CD4-positive, alpha-beta T cell treated with Interleukin-6 at 100 ng/mL for 8 hours (primary cell): ENCODE measurements at places on chromosomes 5 and 9.
A peak's percentile ranks its signal among the peaks of the same experiment; 100 is the strongest.

GRCh38 chr5:38051711-38052511 lies 206.4 kb upstream of the EGFLAM start:
- DNase-seq: no peak

DNA sequence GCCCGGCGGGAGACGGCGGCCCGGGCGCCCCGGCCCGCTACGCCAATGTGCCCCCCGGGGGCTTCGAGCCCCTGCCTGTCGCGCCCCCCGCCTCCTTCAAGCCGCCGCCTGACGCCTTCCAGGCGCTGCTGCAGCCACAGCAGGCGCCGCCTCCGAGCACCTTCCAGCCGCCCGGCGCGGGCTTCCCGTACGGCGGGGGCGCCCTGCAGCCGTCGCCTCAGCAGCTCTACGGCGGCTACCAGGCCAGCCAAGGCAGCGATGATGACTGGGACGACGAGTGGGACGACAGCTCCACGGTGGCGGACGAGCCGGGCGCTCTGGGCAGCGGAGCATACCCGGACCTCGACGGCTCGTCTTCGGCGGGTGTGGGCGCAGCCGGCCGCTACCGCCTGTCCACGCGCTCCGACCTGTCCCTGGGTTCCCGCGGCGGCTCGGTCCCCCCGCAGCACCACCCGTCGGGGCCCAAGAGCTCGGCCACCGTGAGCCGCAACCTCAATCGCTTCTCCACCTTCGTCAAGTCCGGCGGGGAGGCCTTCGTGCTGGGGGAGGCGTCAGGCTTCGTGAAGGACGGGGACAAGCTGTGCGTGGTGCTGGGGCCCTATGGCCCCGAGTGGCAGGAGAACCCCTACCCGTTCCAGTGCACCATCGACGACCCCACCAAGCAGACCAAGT lies 723 bp downstream of the SNX18 start:
- peak; percentile 50 for DNase-seq

DNA sequence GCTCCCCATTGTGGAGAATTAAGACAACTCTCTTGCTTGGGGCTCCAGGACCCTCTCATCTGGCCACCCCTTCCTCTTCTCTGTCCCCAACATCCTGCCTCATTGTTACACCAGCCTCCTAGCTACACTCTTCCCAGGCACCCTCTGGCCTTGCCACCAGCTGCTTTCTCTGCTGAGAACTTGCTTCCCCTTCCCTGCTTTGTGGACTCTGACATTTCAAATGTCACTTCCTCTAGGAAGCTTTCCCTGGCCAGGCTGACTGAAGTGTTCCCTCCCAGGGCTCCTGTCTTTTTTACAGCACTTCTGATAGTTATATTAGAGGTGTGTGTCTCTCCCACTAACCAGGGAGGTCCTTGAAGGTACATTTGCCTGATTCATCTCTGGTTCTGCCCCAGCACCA lies 194.0 kb upstream of the KLF4 start:
- DNase-seq: no peak

GRCh38 chr5:14105718-14106410 lies 37.3 kb upstream of the TRIO start:
- DNase-seq: no peak

GRCh38 chr5:135313405-135313804 lies 85.6 kb downstream of the MACROH2A1 start:
- no peak for DNase-seq

GRCh38 chr9:34072868-34073590 lies 24.3 kb upstream of the UBAP2 start:
- no peak for DNase-seq

GRCh38 chr5:141590127-141590526 lies 28.7 kb downstream of the DIAPH1 start:
- no peak for DNase-seq

- DNase-seq: no peak
These were observed 2.0 kb downstream of the ADCY2 start for GRCh38 chr5:7397937-7398336.

- no peak for DNase-seq
These were observed 28.2 kb downstream of the RNF130 start for GRCh38 chr5:180043377-180043776.

GRCh38 chr5:10730043-10730351 lies 31.0 kb downstream of the DAP start:
- DNase-seq: no peak

DNA sequence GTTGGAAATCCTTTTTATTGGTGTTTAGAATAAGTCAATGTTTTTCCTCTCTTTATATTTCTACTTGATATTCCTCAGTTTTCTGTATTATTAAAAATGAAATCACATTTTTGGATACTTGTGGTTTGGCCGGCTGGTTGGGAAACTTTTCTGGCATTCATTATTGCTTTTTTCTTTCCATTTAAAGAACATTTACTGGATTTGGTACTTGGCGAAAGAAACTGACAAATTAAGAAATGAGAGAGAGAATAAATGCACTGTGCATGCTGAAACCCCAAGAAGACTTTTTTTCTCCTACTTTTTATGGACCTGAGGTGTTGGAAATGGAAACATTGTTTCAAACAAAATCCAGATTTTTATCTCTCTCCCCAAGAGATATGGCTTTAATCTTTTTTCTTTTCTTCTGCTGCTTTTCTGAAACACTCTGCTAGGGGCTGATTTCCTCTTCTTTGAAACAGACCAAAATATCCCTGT lies 128.4 kb downstream of the SNX18 start:
- no peak for DNase-seq

GRCh38 chr5:57576317-57576716 lies 93.7 kb upstream of the ACTBL2 start:
- DNase-seq: no peak

GRCh38 chr9:115121181-115121580 lies 3.2 kb upstream of the TNC start:
- DNase-seq: no peak

GRCh38 chr5:129460936-129461710 lies 1.0 kb downstream of the ADAMTS19 start:
- no peak for DNase-seq

- DNase-seq: peak; percentile 22
These were observed 11.8 kb upstream of the LNPEP start for GRCh38 chr5:96924016-96924443.

- DNase-seq: no peak
These were observed 1752.6 kb upstream of the C9orf72 start for GRCh38 chr9:29325894-29326293.

- DNase-seq: peak; percentile 68
These were observed 10.2 kb downstream of the C9orf50 start for GRCh38 chr9:129610473-129611306.

DNA sequence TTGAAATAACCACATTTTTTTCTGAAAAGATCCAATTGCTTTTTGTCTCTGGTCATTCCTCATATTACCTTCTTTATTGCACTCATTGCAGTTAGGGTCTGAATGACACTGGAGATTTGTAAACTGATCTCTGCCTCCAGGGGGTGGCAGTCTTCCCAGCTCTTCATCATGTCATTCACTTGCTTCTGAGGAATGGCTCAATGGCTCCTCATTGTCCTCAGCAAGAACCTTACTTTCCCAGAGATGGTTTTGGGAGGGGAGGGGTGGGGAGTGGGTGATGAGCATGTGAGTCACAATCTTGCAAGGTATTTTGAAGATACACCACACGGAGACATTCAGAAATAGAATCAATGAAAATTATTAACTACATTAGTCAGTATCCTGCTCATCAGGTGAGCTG lies 159.8 kb upstream of the GAS1 start:
- DNase-seq: no peak

GRCh38 chr5:113205323-113205722 lies 228.7 kb downstream of the DCP2 start:
- no peak for DNase-seq

DNA sequence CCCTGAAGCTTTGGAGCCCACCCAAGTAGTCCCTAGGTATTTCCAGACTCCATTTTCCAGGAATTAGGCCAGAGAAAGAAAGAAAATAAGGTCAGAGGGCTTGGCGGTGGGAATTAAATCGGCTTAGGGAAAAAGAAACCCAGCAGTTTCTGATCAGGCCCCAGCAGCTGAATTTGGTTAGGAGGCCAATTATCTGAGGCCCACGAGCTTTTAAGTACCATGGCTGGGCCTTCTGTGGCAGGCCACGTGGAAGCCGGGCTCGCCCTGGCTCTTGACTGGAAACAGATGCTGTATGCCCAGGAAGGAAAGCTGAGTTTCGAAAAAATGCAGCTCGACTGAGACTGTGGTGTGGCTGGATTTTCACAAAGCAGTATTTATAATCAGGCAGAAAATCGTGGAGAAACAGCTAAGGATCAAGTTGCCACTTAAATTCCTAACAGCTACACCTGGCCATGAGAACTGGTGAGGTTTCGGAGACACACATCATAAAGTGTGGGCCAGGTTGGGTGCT lies 75.1 kb upstream of the PANK3 start:
- DNase-seq: no peak

DNA sequence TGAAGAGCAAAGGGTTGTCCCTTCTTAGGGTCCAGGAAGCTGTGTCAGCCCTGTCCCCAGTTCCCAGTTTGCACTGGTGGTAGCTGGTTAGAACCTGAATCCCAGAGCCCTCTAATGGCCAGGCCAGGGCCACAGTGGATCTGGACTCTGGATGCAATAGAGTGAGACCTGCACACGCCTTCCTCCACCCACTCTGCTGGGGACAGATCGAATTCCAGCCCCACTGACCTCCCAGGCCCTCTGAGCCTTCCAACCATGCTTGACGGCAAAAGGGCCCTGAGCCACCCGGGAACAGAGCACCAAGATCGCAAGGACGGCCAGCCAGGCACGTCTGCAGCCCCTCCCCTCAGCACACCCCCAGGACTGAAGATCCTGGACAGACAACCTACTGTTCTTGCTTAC lies 23.7 kb downstream of the NAIF1 start:
- no peak for DNase-seq

- peak; percentile 6 for DNase-seq
These were observed 64.4 kb downstream of the ARRDC3 start for GRCh38 chr5:91318724-91319123.

GRCh38 chr5:112965733-112966306 lies 10.8 kb upstream of the DCP2 start:
- no peak for DNase-seq

GRCh38 chr9:75185585-75186170 lies 97.4 kb downstream of the OSTF1 start:
- DNase-seq: peak; percentile 48
